ENCODE measurements at places on chromosomes 1 and 21. TPM values are rescaled to one million over a fixed set of nuclear protein-coding genes. Genes with fewer than 3 reads are reported as not detected.

DNA sequence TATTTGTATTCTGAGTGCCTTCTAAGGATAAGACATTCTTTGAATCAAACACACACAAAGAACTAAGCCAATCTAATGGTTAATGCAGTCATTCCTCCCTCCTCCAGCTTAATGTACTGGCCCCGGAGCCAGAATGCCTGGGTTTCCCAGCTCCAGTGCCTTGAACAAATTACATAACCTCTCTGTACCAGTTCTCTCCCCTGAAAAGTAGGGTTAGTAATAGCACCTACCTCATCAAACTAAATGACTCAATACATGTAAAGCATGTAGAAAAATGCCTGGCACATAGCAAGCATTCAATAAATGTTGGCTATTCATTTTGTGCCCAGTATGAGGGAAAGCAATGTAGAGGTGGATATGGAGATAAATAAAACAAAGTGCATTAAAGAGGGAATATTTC is 14.0 kb downstream of the C1orf52 start:
- no peak for DNase-seq

DNA sequence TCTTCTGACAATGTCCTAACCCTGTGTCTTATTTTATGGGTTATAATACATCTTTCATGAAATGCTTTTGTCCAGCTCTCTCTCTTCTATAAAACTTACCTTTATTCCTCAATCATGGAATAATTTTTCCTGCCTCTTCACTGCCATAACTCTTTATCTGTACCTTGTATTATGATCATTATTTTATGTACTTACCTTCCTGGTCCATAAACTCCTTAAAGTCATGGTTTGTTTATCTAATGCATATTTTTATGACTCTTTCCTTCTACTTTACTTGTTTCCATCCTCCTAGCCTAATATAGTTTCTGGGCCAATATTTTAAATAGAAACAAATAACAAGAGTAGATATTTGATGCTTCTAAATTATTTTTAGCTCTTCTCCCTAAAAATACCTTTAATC is 65.8 kb upstream of the BMP8A start:
- DNase-seq = no peak

- DNase-seq = no peak
These were observed 8.5 kb upstream of the CD247 start for GRCh38 chr1:167526667-167527383.

GRCh38 chr1:66231681-66232463 is 302.1 kb upstream of the SGIP1 start:
- no peak for DNase-seq

DNA sequence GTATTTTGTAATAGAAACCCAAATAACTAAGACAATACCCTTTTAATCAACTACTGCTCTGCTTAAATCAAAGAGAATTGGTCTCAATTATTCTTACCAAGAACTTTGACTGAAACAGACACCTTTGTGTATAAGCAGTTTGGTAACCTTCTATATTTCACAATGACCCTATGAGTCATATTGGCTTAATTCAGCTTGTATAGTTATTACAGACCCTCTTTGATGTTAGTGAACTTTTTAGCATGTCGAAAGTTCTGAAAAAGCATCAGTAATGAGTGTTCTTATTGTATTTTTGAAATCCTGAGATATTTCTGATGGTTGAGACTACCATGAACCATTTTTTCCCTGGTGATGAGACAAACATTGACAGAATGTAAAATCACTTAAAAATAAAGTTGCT is 43.3 kb upstream of the RABGAP1L start:
- DNase-seq = no peak

Gene SNX7
- total RNA-seq = 3.3 TPM

Gene ADAMTS5
- 7.6 TPM for total RNA-seq

Gene FLG2
- total RNA-seq = not detected
